Stimulated activated naive CD8-positive, alpha-beta T cell treated with anti-CD3 and anti-CD28 coated beads, Interleukin-15, amount 100 ng/mL, for 72 hours (primary cell): ENCODE measurements at places on chromosomes 7 and 10.

DNA sequence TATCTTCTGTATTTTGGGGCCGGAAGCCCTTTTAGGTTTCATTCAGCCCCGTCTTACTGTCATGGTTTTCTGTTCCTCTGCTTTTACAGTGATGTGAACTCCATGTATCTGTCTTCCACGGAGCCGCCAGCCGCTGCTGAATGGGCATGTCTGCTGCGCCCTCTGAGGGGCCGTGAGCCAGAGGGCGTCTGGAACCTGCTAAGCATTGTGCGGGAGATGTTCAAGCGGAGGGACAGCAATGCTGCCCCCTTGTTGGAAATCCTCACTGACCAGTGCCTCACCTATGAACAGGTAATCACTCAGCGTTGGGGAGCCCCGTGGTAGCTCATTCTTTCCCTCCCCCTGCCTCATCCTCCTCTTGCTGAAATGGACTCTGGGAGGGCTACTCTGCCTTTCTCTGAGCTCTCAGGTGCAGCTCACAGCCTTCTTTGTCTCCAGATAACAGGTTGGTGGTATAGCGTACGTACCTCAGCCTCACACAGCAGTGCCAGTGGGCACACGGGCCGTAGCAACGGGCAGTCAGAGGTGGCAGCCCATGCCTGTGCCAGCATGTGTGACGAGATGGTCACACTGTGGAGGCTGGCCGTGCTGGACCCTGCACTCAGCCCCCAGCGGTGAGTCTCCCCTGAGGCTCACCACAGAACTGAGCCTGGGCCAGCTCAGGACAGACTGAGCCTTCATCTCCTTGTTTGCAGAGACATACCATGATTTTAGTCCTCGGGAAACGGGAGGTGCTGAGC lies 5.7 kb downstream of the ZSWIM8 start:
- no peak for DNase-seq

DNA sequence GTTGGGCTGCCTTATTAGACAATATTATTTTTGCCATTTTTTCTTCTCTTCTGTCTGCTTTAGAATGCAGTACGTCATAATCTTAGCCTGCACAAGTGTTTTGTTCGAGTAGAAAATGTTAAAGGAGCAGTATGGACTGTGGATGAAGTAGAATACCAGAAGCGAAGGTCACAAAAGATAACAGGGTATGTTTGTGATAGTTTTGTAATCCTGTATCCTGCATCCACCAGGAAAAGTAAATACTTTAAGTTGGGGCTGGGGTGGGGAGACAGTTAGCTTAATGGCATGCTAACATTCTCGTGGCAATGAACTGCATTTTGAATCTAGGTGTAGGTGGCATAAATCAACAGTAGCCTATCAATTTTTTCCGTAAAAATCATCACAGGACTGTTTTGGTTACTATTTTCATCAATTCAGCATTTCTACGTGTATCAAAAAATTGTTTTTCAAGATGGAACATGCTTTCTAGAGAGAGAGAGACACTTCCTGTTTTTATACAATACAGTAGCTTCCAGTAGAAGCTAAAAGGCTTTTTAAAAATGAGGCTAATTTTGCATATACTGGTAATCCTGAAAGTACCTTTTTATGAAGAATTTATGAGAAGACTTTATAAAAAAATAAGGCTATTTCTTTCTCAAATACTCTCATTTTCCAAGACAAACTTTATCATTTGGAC lies 247.5 kb downstream of the FOXP2 start:
- no peak for DNase-seq

DNA sequence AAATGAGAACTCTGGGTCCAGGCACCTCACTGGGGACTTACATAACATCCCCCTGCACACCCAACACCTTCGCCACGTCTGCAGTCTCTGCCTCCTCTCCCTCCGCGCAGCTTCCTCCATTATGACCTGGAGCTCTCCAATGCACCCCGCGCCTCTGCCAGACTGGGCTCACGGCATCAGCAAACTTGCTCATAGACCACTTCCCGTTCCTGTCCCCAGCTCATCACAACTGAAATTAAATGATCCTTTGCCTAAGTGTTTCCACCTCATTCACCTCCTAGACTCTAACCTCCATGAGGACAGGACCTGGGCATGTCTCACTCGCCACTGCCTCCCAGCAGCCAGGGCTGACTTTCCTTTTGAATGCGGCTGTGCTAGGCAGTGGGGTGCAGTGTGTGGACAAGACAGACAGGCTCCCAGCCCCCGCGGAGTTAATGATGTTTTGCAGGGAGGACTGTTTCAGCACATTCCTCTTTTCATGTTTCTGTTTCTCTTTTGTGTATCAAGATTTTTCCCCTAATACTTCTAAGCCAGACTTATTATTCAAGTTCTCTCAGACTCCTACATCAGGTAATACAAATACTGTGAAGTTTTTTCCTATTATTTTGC lies 18.8 kb downstream of the CHST15 start:
- no peak for DNase-seq

- DNase-seq, result no peak
These were observed 71.7 kb downstream of the MTURN start for GRCh38 chr7:30206491-30206890.

DNA sequence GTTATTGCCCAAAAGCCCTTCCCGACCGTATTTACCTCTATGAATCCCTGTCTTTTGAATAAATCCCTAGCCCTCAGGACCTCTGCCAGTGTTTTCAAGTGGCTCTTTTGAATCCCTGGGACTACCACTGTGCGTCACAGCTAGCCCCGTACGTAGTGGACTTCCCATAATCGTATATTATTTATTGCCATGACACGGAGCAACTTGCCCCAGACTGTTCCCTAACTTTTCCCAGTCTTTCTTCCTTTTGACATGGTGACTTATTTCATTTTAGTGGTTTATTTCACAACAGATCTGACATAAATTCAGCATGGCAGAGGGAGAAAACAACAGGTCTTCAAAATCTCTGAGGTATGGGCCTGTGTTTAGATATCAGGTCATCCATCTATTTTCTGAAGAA lies 318.6 kb upstream of the KLF6 start:
- no peak for DNase-seq

DNA sequence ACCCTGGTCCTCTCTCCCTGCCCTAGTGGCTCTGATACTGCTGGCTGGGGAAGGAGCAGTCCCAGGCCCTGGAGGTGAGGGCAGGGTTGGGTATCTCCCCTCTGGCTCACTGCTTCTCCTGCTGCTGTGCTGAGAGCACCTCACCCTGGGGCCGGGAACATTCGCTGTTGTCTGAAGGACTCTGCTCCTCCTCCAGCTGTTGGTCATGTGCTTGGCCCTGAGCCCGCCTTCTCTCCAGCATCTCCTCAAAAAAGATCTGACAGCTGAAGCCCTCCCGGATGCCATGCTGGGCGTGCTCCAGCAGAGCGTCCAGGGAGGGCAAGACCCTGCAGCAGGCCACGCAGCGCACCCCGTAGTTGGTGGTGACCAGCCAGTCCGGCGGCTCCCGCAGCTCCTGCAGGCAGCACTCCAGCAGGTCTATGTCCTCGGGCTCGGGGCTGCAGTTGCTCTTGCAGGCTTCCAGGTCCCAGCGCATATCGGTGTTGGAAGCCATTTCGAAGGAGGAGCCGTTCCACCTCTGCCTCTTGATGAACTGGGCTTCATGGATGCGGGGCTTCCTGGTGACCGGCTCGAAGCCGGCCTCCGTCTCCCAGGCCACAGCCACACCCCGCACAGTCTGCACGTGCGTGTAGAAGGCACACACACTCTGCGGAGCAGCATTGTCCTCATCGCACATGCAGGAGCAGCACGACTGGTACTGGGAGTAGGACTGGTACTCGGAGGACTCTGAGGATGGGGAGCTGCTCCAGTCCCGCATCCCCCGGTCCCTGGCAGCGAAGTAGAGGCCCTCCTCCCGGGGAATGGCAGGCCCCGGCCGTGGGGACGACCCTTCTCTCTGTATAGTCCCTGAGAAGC lies 2.1 kb downstream of the FAM170B start:
- no peak for DNase-seq

DNA sequence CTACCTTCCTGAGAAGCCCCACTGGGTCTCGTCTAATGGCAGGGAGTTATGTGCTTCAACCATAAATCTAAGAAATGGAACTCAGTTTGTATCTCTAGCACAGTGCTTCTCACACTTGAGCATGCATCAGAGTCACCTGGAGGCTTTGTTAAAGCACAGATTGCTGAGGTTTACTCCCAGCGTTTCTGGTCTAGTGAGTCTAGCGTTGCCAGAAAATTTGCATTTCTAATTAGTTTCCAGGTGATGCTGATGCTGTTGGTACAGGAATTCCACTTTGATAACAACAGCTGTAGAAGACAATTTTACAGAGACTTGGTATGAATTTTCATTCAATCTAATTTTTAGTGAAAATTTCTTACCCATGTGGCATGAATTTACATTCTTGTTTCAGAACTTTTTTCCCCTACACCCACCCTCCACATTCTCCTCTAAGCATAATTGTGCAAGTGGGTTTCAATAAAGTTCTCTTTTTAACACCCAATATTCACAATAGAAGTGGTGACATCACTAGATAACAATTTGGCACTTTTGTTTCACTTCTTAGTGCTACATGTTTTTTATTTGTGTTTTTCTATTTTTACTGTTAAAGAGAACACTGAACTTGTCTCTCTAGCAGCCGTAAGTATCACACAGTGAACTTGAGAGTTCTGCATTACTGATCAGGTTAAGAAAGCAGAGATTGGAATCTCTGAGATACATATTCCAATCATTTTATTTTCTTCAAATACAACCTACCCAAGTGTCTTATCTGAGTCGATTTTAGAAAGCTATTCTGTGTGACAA lies 48.4 kb upstream of the BET1 start:
- no peak for DNase-seq

GRCh38 chr10:4296161-4296560 lies 511.2 kb upstream of the KLF6 start:
- DNase-seq, result no peak

GRCh38 chr7:13111230-13111629 lies 423.8 kb downstream of the ARL4A start:
- DNase-seq, result no peak

DNA sequence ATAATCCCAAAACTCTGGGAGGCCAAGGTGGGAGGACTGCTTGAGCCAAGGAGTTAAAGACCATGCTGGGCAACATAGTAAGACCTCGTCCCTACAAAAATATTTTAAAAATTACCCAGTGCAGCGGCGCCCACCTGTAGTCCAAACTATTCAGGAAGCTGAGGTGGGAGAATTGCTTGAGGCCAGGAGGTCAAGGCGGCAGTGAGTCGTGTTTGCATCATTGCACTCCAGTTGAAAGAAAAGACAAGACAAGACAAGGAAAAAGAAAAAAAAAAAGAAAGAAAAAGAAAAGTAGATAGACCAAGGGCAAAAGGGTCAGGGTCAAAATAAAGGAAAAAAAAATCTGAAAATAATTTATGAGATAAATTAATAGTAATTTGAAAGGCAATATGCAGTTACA lies 5.8 kb downstream of the ANXA7 start:
- no peak for DNase-seq

DNA sequence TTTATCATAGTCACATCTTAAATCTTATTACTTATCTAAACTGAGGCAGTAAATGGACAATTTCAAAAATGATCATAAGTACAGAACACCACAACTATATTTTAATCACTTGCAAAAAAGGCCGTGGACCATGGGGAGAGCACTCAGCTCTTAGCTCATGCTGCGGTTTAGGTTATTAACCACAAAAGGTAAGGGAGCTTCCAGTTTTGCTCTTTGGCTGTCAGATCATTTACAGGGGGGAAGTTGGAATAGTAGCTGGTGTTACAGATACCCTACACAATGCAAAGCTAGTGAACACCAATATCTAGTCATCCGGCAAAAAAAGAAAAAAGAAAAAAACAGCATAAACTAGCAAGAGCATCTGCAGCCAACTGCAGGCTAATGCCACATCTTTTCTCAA lies 147.0 kb downstream of the BBS9 start:
- DNase-seq, result no peak
